Ovary (tissue), 10 donors: ENCODE measurements at places on chromosomes 2 and 18. TPM values are rescaled to one million over a fixed set of nuclear protein-coding genes. Genes with fewer than 3 reads are reported as not detected.

DNA sequence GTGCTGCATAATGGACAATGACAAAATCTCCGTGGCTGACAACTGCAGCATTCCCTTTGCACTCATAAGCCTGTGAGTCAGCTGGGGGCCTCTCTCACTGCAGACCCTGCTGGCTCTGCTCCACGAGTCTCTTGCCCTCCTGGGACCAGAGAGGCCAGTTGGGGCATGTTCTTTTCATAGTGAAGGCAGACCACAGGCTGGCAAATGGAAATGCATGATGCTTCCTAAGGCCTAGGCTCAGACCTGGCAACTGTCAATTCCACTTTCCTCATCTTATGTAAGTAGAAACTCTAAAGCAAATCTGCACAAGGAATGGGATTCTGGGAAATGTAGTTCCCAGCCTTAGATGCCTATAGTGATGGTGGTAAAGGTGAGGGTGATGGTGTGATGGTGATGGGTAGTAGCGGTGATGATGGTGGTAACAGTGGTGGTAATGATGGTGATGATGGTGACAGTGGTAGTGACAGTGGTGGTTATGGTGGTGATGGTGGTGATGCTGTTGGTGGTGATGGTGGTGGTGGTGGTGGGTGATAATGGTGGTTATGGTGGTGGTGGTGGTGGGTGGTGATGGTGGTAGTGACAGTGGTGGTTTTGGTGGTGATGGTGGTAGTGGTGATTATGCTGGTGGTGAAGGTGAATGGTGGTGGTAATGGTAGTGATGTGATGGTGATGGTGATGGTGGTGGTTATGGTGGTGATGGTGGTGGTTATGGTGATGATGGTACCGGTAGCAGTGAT lies 185.8 kb upstream of the ARL4C start:
- no peak overlapping the region for H3K4me3 ChIP-seq
- no peaks in the 10 kb centered on the region for H3K27me3 ChIP-seq

The RIT2 gene
- total RNA-seq, result not detected

DNA sequence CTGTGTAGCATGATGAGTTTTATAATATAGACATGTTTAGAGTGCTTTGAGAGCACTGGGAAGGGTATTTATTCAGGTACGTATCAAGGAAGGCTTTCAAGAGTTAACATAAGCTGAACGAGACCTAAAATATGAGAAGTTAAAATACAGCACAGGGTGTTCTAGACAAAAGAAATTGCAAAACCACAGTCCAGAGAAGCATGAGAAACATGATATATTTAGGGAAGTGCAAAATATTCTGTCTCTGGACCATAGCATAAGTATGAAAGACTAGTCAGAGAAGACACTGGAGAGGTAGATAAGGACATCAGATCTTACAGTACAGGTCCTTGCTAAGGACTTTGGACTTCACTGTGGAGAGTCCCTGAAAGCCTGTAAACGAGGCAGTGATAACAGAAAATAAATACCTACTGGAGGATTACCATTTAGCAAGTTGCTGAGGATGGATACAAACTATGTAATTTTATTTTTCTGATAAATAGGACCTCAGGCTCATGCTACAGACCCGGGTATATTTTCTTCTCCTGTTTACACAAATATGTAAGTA lies 43.7 kb downstream of the FSIP2 start:
- no peaks in the 10 kb centered on the region for H3K27me3 ChIP-seq
- no peaks in the 10 kb centered on the region for H3K4me1 ChIP-seq
- no peak overlapping the region for H3K27ac ChIP-seq
- H3K36me3 ChIP-seq, result no peaks in the 10 kb centered on the region
- H3K4me3 ChIP-seq, result no peak overlapping the region

DNA sequence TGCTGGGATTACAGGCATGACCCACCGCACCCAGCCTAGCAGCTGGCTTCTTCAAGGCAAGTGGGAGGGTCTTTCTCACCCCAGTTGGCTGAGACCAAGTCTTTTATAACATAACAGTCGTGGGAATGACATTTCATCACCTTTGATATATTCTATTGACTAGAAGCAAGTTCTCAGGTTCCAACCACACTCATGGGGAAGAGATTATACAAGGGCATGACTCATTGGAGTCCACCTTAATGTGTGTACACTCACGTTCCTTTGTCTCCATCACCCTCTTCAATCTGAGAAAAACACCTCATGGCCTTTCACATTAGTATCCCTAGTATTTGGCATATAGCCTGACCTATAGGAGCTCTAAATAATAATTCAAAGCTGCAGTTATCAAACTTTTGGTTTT lies 2.8 kb upstream of the BBS5 start:
- H3K27ac ChIP-seq, result no peak overlapping the region
- H3K36me3 ChIP-seq, result no peaks in the 10 kb centered on the region
- no peaks in the 10 kb centered on the region for H3K4me1 ChIP-seq
- H3K27me3 ChIP-seq, result no peaks in the 10 kb centered on the region

GRCh38 chr2:128563348-128563687 lies 244.7 kb upstream of the HS6ST1 start:
- H3K36me3 ChIP-seq, result no peaks in the 10 kb centered on the region
- DNase-seq, result peak; percentile 79

DNA sequence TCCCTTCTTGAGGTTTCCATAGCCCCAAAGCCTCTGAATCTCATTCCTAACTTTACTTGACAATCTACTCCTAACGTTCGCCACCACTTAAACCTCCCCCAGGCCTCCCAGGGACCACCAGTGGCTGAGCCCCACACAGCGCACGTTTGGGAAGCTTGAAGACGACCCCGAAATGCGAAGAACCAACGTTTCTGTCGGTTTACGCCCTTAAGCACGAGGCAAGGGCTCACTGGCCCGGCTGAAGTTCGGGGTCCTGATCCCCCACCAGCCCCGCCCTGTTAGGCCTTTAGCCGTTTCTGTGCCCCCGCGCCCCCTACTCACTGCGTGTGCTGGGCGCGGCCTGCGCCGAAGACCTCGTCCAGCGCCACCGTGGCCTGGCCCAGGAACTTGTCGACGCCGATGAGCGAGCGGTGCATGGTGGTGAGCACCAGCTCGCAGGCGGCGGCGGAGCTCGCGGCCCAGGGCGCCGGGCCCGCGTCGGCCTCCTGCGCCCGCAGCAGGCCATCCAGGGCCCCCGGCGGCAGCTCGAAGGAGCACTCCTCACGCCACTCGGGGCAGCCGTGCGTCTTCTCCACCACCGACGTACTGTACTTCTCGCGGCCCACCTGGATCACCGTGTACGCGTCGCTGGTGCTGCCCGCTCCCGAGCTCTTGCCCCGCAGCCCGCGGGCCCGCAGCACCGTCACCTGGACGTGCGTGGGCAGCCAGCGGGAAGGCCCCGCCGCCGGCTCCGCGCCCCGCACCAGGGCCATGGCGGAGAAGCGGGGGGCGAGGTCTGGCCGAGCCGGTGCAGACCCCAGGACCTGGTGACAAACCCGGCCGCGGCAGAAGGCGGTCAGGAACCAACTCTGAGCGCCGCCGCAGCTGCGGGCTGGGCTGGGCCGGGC lies 479 bp downstream of the RAB11FIP5 start:
- H3K4me3 ChIP-seq, result peak overlapping the region; percentile 71
- no peak for DNase-seq
- H3K27me3 ChIP-seq, result no peaks in the 10 kb centered on the region
- H3K4me1 ChIP-seq, result peaks cover 12% of the 10 kb centered on the region

DNA sequence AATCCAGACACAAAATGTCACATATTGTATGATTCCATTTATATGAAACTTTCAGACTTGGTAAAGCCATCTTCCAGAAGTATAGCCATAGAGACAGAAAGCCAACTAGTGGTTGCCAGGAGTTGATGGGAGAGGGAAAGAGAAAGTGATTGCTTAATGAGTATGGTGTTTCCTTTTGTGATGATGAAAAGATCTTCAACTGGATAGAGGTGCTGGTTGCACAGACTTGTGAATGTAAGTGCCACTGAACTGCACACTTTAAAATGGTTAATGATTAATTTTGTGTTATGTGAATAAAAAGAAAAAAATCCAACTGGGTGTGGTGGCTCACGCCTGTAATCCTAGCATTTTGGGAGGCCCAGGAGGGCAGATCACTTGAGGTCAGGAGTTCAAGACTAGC lies 135.3 kb upstream of the SLC1A4 start:
- H3K4me3 ChIP-seq, result no peak overlapping the region
- no peaks in the 10 kb centered on the region for H3K27me3 ChIP-seq
- H3K27ac ChIP-seq, result no peak overlapping the region
- H3K36me3 ChIP-seq, result no peaks in the 10 kb centered on the region
- DNase-seq, result no peak
- peaks cover 18% of the 10 kb centered on the region for H3K4me1 ChIP-seq

GRCh38 chr2:30661173-30662107 lies 145.8 kb downstream of the CAPN13 start:
- no peak for DNase-seq
- no peaks in the 10 kb centered on the region for H3K27me3 ChIP-seq
- H3K4me1 ChIP-seq, result no peaks in the 10 kb centered on the region
- no peak overlapping the region for H3K27ac ChIP-seq
- H3K36me3 ChIP-seq, result no peaks in the 10 kb centered on the region

The NEU4 gene
- total RNA-seq, result 0.68 TPM

The APCDD1 gene
- total RNA-seq, result 74.3 TPM

DNA sequence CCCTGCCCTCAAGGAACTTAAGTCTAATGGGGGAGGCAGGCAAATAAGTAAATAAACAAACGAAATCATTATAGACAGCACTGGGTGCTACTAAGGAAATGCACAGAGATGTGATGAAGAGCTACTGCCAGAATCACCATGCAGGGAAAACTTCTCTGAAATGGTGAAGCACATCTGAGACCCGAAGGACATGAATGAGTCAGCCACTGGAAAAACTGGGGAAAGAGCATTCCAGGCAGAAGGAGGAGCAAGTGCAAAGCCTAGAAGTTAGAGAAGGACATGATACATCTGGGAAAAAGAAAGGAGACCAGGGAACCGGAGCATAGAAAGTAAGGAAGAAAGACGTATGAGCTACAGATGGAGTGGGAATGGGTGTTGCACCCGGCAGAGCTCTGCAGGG lies 56.8 kb downstream of the TGFA start:
- no peaks in the 10 kb centered on the region for H3K27me3 ChIP-seq
- no peak overlapping the region for H3K27ac ChIP-seq
- H3K36me3 ChIP-seq, result no peaks in the 10 kb centered on the region
- DNase-seq, result no peak

The CFAP53 gene
- total RNA-seq, result 0.69 TPM

- H3K36me3 ChIP-seq, result no peaks in the 10 kb centered on the region
- no peaks in the 10 kb centered on the region for H3K4me1 ChIP-seq
- DNase-seq, result no peak
- no peak overlapping the region for H3K4me3 ChIP-seq
- H3K27me3 ChIP-seq, result no peaks in the 10 kb centered on the region
Measured at GRCh38 chr18:70235478-70235877, 30.0 kb upstream of the RTTN start.

DNA sequence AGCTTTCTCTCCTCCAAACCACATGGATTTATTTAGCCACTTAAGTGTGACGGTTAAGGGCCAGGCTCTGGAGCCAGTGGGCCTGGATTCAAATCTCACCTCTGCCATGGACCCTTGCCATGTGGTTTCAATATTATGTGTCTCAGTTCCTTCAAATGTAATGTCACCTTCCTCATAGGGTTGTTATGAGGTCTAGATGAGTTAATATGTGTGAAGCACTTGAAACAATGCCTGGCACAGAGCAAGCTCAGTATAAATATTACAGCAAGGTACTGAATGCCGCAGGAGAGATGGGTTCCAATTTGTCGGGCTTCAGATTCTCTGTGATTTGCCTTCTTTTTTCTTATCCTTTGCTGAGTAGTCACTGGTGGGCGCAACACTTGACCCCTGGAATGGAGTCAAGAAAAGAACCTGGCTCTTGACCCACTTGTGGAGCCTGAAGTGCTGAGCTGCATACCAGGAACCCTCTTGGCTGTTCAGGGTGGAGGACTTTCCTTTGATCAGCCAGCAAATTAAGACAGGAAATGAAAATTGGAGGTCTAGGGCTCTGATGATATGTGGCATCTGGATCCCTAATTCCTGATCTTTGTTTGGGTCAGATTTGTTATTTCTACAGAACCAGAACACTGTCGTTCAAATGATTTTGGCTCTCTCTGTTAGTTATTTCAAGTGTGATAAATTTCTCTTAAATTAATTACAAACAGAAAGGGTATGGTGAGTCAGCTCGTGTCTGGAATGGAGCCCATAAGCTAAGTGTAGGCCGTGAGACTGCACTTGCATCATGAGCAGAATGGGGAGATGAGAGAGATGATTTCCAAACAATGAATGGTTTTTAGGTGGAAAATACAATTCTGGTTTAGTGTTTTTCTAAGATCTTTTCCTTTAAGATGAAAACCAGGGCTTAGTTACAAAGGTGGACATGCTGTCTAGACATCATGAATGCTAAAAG lies 293.0 kb downstream of the KCNS3 start:
- no peaks in the 10 kb centered on the region for H3K36me3 ChIP-seq
- no peaks in the 10 kb centered on the region for H3K27me3 ChIP-seq
- no peak overlapping the region for H3K4me3 ChIP-seq

- H3K4me1 ChIP-seq, result peaks cover 6% of the 10 kb centered on the region
- H3K27me3 ChIP-seq, result no peaks in the 10 kb centered on the region
- no peaks in the 10 kb centered on the region for H3K36me3 ChIP-seq
Measured at GRCh38 chr18:55839343-55839742, 251.4 kb upstream of the TCF4 start.

DNA sequence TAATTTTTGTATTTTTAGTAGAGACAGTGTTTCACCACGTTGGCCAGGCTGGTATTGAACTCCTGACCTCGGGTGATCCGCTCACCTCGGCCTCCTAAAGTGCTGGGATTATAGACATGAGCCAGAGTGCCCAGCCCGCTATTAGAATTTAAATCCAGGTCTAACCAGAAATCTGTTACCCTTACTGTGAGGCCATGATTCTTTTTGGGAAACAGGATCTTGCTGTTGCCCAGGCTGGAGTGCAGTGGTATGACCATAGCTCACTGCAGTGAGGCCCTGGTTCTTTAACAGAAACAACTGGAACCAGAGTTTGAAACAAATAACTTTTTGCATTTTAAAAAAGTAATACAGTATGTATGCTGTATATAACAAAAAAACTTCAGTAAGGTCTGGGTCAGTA lies 75.7 kb downstream of the NOL10 start:
- H3K27me3 ChIP-seq, result no peaks in the 10 kb centered on the region
- DNase-seq, result no peak
- no peaks in the 10 kb centered on the region for H3K36me3 ChIP-seq
- no peaks in the 10 kb centered on the region for H3K4me1 ChIP-seq

DNA sequence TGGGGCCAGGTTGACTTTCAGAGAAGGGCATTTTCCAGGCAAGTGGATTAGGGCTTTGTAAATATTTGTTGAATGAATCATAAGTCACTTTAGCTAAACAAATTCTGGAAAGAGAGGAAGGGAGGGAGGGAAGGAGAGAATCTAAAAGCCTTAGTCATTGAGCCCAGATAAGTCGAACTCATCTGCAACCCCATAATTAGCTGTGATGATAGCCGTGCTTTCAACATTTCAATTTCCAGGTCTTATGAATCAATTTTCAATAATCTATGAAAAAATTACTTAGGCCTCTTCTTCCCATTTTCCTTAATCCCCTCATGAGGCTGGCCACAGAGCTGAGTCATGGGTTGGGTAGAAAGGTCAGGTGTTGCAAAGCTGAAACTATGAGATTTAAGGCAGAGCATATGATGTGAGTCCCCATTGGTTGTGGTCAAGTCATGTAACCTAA lies 111.9 kb upstream of the MAPRE2 start:
- no peaks in the 10 kb centered on the region for H3K36me3 ChIP-seq
- DNase-seq, result no peak
- H3K27ac ChIP-seq, result no peak overlapping the region
- no peak overlapping the region for H3K4me3 ChIP-seq
- H3K27me3 ChIP-seq, result no peaks in the 10 kb centered on the region
- H3K4me1 ChIP-seq, result no peaks in the 10 kb centered on the region

GRCh38 chr2:47346107-47346506 lies 56.8 kb upstream of the MSH2 start:
- H3K36me3 ChIP-seq, result no peaks in the 10 kb centered on the region
- H3K4me1 ChIP-seq, result no peaks in the 10 kb centered on the region
- no peak overlapping the region for H3K27ac ChIP-seq
- no peaks in the 10 kb centered on the region for H3K27me3 ChIP-seq
- no peak overlapping the region for H3K4me3 ChIP-seq
